Suppressor macrophage (primary cell): ENCODE measurements at places on chromosomes 3 and 15.

- DNase-seq, result peak; percentile 66
Observed at GRCh38 chr15:97961067-97961954, 808 bp downstream of the ARRDC4 start.

DNA sequence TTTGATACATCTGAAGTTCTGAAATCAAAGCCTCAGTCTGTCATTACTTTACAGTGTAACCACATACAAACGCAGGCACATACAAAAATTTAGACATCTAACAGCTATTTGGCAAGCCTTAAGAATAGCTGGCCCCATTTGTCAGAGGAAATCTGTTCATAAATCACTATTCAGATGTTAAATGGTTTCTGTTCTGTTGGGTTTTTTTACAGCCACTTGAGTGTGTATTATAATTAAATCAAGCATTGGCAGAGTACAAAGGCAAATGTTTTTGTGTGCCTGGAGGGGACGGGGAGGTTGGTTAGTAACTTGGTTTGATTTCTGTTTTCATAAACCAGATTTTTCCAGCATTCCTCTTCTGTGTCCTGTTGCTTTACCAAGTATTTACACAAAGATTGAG lies 24.1 kb downstream of the PIGB start:
- DNase-seq, result no peak

- DNase-seq, result no peak
Observed at GRCh38 chr3:72407766-72408165, 440.5 kb downstream of the SHQ1 start.

GRCh38 chr3:141147657-141148056 lies 84.0 kb upstream of the PXYLP1 start:
- DNase-seq, result no peak

DNA sequence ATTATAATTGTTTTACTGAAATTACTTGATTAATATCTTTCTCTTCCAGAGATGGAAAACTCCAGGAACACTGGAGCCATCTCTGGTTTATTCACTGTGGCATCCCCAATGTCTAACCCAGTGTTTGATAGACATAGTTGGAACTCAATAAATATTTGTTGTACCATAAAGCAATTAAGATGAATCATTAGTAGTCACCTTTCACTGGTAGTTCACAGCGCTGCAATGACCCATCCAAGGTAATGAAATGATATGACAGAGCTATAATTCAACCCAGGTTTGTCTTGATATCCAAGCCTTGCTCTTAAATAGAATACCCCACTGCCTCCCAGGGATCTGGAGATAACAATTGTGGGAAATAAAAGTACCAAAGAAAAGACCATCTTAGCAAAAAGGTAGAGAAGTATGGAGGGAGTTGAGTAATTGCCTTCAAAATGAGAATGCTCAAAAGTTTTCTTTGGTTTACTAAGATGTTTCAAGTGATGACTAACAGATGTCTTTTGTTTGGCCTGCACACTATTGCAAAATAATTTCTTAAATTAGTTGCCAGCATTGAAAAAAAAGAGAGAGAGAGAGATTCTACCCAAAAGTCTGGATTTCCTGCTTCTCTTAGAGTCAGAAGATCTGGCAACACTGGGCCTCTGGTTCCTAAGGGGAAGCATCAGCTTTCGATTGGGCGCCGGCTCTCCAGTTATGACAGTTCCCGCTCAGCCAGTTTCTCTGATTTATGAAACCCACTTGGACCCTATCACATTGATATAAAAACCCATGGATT lies 348.5 kb downstream of the ERC2 start:
- peak; percentile 45 for DNase-seq

GRCh38 chr3:123448536-123449101 lies at the start of gene ADCY5:
ADCY5 (minus strand) TSS chr3:123449090; CDS start chr3:123448545, 545 bp downstream.
- DNase-seq, result peak; percentile 38

DNA sequence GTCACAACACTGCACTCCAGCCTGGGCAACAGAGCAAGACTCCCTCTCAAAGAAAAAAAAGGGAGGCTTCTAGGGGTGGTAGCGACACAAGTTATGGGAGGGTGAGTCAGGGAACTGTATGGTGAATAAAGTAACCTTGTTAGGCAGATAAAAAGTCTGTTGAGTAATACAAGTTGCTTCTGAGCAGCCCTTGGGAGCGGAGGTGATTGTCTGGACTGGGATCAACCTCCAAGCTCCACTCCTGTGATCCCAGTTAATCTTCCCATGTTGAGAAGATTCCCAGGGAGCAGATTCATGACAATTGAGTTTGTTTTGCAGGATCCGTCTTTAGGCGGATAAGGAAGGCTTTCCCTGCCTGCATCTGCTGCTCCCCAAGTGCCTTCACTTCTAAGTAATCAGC lies 335.9 kb downstream of the THSD4 start:
- DNase-seq, result no peak

DNA sequence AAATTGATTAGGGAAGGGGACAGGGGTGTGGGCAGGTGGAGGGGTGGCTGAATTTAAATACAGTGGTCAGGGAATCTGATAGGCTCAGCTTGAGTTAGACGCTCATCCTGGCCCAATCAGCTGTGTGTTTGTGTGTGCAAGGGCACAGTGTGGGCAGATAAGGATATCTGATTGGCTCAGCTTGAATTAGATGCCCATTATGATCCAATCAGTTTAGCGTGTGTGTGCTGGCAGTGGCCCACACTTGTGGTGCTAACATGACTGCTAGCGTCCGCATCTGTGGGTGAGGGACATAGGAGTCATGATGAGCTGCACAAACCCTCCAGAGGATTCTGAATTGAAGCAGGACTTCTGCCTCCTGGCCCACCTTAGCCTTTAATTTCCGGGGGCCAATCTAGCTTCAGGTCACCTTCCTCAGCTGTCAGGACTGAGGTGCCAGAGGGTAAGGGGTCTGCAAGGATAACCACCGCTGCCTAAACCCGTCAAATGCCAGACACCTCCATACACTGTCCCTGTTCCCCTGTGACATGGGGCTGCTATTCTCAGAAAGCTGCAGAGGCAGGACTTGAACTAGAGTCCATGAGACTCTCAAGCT lies 97.3 kb downstream of the CORO2B start:
- no peak for DNase-seq

GRCh38 chr15:71543413-71543812 lies 266.9 kb upstream of the NR2E3 start:
- no peak for DNase-seq

DNA sequence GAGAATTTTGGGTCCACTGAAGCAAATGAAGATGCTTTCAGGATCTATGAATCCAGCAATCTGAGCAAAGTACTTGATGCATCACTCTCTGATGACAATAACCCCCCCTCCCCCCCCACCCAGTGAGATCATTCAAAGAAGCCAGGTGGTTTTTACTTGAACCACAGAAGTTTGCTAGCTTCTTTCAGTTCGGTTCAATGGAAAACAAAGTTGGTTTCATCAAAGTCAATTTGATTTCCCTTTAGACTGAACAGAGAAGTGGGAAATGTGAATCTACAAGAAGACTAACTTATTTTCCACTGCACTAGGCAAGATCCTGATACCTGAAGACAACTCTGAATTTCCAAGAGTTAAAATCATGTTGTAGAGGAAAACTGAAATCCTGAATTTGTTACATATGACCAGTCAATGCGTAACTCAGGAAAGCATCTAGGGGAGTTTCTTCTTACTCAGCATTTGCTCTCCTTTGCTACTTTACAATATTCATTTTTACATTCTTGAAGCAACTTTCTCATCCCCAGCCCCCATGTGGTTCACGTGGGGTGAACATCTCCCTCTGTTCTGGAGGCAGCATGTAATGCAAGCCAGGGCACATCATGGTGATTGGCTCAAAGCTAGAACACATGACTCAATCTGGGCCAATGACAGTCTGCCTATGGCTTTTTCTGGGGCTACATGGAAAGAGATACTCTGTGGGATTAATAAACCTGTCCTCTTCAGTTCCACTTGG lies 572.6 kb downstream of the FOXP1 start:
- no peak for DNase-seq

DNA sequence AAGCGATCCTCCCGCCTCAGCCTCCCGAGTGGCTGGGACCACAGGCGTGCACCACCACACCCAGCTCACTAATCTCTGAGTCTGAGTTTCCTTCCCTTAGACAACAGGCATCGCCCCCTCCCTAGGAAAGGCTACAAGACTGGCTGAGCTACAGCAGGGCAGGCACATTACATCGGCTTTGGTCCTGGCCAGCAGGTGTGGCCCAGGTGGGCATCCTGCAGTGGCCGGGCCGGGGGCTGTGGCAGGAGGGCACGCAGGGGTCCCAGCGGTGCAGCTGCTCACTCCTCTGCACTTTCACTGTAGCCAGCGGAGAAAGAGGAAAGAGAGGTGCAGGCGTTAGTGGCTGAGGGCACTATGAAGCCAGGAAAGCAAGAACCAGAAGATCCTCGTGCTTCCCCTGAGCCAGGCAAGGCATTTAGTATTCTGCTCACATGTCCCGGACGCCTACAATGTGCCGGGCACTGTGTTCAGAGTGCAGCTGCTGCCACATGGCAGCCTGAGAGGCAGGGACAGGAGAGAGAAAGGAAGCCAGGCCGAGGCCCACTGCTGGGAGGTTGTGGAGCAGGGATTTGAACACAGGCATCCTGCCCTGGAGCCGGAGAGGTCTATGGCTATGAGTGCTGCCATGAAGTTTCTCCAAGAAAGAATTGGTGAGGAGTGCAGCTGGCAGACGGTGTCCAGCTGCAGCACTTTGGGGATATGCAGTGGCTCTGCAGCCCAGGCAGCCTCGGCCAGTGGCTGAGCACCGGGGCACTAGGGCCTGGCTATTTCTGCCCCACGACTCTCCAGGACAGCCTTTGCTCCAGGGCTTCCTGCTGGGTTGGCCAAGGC lies 22.3 kb downstream of the GRIP2 start:
- no peak for DNase-seq

DNA sequence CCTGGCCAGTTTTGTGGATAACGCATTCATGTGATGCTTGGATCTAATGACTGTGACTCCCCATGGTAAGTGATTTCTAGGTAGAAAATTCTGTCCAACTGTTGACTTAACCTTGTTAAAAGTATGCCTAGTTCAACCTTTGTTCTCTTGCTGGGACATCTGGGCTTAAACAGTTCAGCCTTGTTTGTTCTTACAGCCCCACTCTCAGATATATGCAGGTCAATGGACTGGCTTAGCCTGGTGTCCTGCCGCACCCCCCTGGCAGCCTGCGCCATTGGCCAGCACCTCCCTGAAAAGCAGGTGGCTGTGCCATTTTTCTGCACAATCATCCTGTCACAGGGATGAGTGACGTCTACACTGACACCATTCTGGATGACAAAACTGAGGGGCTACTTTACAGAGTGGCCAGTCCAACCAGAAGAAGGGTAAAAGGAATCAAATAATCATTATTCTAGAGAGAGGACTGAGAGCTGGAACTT lies 244.7 kb upstream of the ONECUT1 start:
- DNase-seq, result no peak

DNA sequence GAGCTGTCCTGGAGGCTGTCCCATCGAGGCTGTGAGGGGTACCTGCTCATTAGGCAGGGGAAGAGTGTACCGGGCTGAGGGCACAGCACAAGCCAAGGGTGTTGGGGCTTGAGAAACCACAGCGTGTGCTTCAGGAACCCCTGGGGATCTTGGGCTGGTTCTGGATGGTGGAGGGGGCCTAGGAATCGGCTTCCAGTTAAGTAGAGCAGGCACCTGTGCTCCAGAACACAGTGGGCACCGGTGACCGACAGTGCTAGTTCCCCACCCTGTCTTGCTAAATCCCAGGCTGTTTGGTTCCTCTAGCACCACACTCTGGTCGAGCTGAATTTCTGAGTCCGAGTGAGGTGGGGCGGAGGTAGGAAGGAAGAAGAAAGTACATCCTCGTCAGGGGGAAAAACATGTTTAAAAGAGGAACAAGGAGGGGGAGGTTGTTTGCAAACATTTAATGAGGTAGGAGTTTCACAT lies 29.1 kb downstream of the SLC6A6 start:
- DNase-seq, result no peak

DNA sequence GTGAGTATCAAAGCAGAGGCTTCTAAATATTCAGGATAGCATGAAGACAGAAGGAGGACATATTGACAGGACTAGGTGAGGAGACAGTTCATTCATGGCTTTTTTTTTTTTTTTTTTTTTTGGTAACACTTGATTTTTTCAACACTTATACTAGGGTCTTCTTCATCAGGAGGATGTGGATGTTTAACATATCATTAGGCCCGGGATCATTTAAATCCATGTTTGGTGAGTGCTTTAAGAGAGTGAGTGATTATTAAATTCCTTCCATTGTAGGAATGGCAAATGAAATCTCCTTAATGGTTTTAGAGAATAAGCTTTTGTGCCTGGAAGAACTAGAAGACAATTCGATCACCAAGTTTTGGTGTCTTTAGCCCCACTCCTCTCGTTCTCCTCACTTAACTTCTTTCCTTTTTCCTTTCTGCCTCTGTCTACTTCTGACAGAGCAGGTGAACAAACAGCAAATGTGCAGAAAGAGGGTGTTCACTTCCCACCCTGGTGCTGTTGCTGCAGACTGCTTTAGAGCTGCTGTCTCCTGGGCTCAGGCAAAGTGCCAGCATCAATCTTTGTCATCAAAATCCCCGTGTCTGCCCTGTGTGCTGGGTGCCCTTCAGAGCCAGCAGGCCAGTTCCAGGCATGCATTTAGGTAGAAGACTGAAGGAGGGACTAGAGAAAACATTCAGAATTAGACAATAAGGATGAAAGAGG lies 35.6 kb upstream of the RAB11A start:
- peak; percentile 27 for DNase-seq

DNA sequence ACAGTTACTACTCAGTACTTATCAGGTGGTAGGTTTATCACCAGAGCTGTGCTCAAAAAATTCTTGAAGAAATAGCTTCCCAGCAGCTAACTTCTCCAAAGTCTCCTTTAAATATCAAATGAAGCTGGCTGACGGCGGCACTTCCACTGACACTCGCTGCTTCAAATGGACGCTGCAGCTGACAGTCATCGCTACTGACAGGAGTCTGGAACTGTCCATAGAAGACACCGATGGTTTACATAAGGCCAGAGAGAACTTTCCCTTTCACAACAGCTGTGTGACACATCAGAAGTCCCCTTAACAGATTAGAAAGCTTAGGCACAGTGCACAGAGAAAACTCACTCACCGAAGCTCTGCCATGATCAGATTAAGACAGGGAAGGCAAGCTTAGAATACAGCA lies 270.2 kb downstream of the SHOX2 start:
- DNase-seq, result no peak

- DNase-seq, result no peak
Observed at GRCh38 chr3:134427400-134428111, 53.3 kb upstream of the AMOTL2 start.

GRCh38 chr15:96409215-96410138 lies 79.0 kb downstream of the NR2F2 start:
- DNase-seq, result no peak

DNA sequence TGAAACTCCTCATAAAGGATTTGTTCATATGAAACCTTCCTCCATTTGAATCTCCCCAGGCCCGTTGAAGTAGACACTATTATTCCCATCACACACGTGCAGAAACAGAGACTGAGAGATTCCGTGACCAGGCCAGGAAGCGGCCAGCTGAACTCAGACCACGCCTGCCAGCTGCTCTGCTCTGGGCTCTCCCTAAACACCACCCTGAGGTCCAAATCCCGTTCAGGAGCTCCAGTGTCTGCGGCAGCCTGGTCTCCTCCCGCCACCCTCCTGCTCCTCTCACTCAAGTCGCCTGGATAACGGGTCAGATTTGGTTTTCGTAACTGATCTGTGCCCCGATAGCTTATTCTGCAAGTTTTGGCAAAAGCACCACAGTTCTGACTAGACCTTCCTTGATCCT lies 53.6 kb upstream of the SNRPA1 start:
- no peak for DNase-seq
